Progenitor cell of endocrine pancreas (in vitro differentiated cells): ENCODE measurements at places on chromosomes 12 and 14. TPM values are rescaled to one million over a fixed set of nuclear protein-coding genes. Genes with fewer than 3 reads are reported as not detected.

FAM181A gene
- total RNA-seq: not detected in 2 replicates

PZP gene
- 0.24 and 0.29 TPM in 2 replicates for total RNA-seq

MTA1 gene
- total RNA-seq: 227 and 238 TPM in 2 replicates

CHD8 gene
- total RNA-seq: 147 and 149 TPM in 2 replicates

CIROP gene
- total RNA-seq: not detected in 2 replicates

RTL1 gene
- total RNA-seq: 159 and 161 TPM in 2 replicates

BICDL1 gene
- 11.1 and 11.7 TPM in 2 replicates for total RNA-seq

RAPGEF3 gene
- 1.2 and 1.7 TPM in 2 replicates for total RNA-seq

RDH16 gene
- 0.87 and 0.98 TPM in 2 replicates for total RNA-seq

KRT6C gene
- not detected in 2 replicates for total RNA-seq

MLXIP gene
- 48.6 and 48.7 TPM in 2 replicates for total RNA-seq

PDZRN4 gene
- 0.11 and 0.12 TPM in 2 replicates for total RNA-seq

NOP9 gene
- 32.4 and 32.6 TPM in 2 replicates for total RNA-seq

CRIP1 gene
- 5.1 TPM in 2 replicates for total RNA-seq
